ENCODE measurements at places on chromosomes 5 and 9.

- no peak for DNase-seq
Observed at GRCh38 chr5:1226839-1227581, 1.8 kb downstream of the SLC6A18 start.

DNA sequence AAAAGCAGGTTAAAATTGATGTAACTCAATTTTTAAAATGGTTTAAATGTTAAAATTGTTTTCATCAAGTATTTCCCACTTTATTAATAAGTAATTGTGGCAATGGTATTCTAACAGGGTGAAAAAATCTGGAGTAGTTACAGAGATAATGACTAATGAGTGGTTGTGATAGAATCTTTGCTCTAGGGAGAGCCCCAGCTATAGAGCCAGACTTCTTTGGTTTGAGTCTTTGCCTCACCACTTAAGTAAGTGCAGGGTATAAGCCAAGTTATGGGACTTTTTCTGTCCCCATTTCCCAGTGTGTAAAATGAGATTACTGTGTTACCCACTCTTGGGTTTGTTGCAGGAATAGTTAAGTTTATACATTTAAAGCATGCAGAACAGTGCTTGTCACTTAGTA lies 158.1 kb downstream of the FER start:
- no peak for DNase-seq

- no peak for DNase-seq
Observed at GRCh38 chr9:133129001-133129795, 8.2 kb upstream of the RALGDS start.

DNA sequence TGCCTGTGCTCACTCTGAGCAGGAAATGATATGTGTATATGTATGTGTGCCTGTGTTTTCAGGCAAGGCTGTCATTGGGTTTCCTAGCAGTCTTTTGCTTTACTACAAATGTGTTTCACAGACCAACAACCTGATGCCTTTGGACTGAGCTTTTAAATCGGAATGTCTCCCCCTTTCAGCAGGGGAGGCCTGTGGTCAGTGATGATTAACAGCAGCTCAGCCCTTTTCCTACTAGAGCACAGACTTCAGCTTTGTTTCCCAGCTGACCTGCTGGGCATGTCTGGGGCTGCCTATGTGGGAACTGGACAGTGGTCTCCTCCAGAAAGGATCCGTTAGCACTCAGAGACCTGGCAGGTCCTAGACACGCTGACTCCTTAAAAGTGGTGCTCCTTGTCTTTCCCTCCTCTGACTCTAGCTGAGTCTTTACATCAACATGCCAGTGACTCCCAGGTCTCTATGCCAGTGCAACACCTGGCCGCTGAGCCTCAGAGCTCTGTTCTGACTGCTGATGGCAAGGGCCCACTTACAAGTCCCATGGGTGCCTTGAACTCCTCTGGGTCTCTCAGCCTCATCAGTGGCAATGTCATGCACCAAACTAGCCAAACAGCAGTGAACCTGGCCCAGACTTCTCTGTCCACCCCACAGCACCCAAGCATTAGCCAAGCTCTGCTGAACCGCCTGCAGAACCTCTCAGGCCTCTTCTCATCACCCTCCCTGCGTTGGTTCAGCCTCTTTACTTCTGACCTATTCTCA lies 7.7 kb downstream of the MACROH2A1 start:
- DNase-seq: no peak

- DNase-seq: no peak
Observed at GRCh38 chr5:126023994-126024441, 399.2 kb upstream of the GRAMD2B start.

GRCh38 chr5:1820381-1820780 lies 19.2 kb downstream of the NDUFS6 start:
- DNase-seq: no peak

DNA sequence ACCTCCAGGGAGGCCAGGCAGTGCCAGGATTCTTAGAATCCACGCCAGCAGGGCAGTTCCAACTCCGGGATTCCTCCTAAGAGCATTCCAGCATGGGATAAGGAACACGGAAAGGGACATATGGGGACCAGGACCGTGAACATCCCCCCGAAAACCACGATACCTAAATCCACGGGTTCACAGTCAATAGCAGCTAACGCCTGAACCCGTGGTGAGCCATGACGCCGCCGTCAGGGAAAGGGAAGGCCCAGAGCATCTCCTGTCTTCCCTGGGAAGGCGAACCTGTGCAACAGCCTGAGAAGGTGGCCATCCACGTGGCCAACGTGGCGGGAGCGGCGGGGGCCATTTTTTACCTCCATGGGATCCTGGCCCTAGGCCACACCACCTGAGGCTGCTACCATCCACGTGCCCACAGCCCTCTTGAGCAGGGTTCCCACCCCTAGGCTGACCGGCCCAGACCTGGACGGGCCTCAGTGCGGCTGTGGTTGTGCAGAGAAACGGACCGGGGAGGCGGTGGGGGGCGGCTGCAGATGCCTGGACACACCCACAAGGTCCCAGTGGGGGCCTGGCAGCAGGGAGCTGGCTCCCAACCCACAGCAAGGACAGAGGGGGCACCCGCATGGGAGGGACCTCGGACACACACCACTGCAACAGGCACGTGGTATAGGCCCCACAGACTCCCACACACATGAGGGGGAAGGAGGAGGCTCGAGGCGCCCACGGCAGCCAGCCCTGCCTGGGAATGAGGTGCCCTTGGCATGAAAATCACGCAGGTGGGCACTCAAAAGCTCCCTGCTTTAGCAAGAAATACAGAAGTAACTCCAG lies 42.8 kb downstream of the SLC12A7 start:
- no peak for DNase-seq

- DNase-seq: no peak
Observed at GRCh38 chr9:127754099-127755060, 19.3 kb upstream of the TOR2A start.

DNA sequence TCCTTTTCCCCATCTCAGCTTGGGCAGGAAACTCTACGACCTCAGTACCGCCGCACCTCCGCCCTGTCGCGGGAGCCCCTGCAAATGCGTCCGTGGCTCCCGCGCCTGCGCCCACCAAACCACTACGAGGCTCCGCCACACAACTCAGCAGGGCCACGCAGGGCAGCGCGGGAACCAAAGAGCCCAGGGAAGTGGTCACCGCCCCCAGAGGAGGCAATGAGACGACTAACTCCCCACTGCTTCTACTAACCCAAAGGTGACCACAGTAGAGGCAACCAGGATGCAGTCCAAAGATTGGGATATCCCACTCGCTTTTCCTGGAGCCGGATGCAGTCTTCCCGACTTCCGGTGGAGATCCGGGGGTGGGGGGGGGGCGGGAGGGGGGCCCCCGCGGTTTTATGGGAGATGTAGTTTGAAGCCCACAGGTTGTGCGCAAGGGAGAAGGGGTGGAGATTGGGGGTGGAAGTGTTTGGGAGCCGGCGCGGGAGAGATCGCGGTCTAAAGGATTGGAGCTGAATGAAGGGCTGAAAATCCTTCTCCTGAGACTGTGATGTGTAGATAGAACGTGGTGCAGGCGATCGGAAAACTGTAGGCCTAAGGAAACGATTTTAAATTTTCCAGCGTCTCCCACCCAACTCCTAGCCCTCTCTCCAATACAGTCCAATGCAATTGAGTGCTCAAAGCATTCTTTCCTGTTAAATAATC lies at the start of gene NUDT12:
TSS of gene NUDT12 (minus strand) at position 337 of the 705 bp plus-strand sequence. CDS start 2,541 bp downstream, outside the sequence.
- peak; percentile 64 for DNase-seq

DNA sequence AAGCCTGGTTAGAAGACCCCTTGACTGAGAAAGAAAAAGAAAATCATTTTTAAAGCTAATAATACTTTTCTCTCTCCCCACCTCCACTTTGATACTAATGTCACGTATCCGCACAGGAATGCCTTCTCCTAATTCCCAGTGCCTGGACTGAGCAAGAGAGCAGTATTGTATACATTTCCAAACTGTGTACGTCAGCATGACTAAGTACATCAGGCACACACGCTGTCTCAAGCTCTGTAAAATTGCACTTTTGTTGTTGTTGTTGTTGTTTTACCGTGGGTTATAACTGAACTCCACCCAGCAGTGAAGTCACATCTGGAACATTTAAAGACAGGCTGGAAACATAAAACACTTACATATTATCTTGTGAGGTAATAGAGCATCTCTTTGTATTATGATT lies 407.6 kb downstream of the DNAH5 start:
- DNase-seq: no peak

- DNase-seq: no peak
Observed at GRCh38 chr5:74916831-74917710, 50.9 kb upstream of the FAM169A start.

- peak; percentile 47 for DNase-seq
Observed at GRCh38 chr9:106862821-106863720, at the start of gene ZNF462. Gene ZNF462 (plus strand): TSS chr9:106863166. CDS start chr9:106923384, 60,218 bp downstream.

- no peak for DNase-seq
Observed at GRCh38 chr5:39757131-39757530, 332.4 kb upstream of the DAB2 start.

GRCh38 chr5:150112201-150113046 lies 26.1 kb upstream of the CSF1R start:
- DNase-seq: peak; percentile 48

- DNase-seq: no peak
Observed at GRCh38 chr5:122741681-122742080, 33.2 kb upstream of the SNX2 start.

DNA sequence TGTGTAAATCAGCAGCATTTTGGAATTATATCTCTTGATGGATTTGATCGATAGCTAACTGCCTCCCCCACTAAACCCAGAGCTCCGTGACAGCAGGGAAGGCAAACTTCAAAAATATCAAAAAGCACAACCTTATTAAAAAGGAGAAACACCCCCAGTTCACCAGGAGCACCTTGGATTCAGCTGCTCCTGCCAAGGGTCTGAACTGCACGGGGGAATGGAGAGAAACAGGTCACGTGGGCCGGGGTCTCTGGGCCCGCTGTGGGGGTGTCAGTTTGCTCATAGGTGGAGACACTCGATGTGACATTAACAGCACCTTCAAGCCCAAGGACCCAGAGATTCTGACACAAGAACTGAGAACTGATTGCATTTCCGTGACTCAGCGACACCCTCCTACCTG lies 1.1 kb upstream of the SLC34A1 start:
- no peak for DNase-seq

GRCh38 chr5:86686046-86686445 lies 68.3 kb downstream of the COX7C start:
- DNase-seq: no peak

GRCh38 chr9:127697575-127697974 lies 9.2 kb upstream of the CFAP157 start:
- DNase-seq: no peak

GRCh38 chr5:89253666-89254352 lies 370.8 kb upstream of the MEF2C start:
- no peak for DNase-seq

DNA sequence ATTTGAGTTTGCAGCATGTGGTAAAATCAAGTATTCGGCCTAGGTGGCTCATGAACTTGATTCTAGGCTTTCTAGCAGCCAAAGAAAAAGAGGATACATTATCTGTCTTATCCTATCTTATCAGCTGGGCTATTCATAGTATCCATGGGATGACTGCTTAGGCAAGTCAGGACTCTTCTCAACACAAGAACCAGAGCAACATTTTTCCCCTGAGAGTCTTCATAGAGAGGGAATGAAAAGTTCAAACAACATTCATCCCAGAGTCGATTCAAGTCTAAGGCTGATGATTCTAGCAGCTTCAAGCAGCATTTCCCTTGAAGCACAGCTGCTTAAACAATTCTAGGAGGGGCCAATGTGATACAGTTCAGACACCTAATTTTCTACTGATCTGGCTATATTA lies 3.0 kb downstream of the S100Z start:
- DNase-seq: no peak

DNA sequence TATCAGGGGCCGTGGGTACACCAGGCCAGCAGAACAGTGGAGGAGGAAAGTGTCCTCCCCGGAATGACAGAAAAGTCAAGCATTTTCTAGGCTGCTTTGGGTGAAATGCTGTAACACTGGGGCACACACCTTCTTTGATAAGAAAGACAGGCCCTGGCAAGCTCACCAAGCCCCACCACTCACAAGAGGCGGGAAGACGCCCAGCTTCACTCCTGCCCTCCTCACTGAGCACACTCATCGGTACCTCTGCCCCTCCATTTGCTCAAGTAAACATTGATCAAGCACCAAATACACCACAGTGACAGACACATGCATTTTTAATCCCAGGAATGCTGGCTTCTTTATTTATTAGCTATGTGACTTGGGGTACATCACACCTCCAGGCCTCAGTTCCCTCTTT lies 43.1 kb downstream of the B4GALT1 start:
- no peak for DNase-seq

GRCh38 chr9:137663584-137663983 lies 44.8 kb downstream of the EHMT1 start:
- DNase-seq: no peak

- DNase-seq: no peak
Observed at GRCh38 chr9:90046317-90046861, 441.6 kb downstream of the GADD45G start.

Data from neuronal stem cell (in vitro differentiated cells).